ENCODE measurements at places on chromosomes 7 and 10. TPM values are rescaled to one million over a fixed set of nuclear protein-coding genes. Genes with fewer than 3 reads are reported as not detected.

The KLF14 gene
- total RNA-seq = not detected

The NAPEPLD gene
- 9.7 TPM for total RNA-seq

- DNase-seq = no peak
These were observed 41.7 kb downstream of the AKR1E2 start for GRCh38 chr10:4867520-4868356.

DNA sequence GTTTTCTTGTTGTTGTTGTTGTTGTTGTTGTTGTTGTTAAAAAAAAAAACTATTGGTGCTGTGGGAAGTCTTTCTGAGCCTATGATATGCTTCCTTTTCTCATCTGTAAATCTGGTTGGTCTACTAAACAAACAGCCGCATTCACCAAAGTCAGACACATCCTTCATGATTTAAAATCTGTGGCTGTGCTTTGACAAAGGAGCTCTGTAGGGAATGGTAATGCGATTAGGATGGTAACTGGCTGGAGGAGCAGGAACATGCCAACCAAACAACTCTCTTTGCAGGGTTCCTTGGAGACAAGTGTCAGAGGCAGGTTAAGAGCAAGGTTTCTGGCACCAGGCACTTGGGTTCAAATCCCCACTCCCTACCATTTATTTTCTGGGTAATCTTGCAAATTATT lies 14.9 kb upstream of the SP4 start:
- no peak for DNase-seq

The STEAP1B gene
- total RNA-seq = not detected

DNA sequence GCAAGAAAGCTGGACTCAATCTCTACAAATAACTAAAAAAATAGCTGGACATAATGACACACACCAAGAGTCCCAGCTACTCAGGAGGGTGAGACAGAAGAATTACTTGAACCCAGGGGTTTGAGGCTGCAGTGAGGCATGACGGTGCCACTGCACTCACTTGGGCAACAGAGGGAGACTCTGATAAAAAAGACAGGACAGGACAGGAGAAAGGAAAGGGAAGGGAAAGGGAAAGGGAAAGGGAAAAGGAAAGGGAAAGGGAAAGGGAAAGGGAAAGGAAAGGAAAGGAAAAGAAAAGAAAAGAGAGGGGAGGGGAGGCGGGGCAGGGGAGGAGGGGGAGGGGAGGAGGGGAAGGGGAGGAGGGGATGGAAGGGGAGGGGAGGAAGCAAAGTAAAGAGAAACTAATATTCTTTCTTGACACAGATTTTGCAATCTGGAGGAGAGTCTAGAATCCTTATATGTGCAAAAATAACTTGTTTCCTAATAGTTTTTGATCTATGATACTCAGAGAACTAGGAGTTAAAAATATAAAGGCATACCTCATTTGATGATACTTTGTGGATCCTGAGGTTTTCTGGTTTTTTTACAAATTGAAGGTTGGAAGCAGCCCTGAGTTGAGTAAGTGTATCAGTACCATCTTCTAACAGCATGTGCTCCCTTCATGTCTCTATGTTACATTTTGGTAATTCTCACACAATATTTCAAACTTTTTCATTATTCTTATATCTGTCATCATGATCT lies 8.0 kb downstream of the SAR1A start:
- DNase-seq = no peak

The ATOH7 gene
- not detected for total RNA-seq

The LRRC4 gene
- not detected for total RNA-seq

- DNase-seq = no peak
These were observed 20.8 kb upstream of the VOPP1 start for GRCh38 chr7:55593172-55593514.

The DNAJC12 gene
- 37.3 TPM for total RNA-seq

- DNase-seq = no peak
These were observed 213.4 kb downstream of the USP6NL start for GRCh38 chr10:11397980-11398580.

DNA sequence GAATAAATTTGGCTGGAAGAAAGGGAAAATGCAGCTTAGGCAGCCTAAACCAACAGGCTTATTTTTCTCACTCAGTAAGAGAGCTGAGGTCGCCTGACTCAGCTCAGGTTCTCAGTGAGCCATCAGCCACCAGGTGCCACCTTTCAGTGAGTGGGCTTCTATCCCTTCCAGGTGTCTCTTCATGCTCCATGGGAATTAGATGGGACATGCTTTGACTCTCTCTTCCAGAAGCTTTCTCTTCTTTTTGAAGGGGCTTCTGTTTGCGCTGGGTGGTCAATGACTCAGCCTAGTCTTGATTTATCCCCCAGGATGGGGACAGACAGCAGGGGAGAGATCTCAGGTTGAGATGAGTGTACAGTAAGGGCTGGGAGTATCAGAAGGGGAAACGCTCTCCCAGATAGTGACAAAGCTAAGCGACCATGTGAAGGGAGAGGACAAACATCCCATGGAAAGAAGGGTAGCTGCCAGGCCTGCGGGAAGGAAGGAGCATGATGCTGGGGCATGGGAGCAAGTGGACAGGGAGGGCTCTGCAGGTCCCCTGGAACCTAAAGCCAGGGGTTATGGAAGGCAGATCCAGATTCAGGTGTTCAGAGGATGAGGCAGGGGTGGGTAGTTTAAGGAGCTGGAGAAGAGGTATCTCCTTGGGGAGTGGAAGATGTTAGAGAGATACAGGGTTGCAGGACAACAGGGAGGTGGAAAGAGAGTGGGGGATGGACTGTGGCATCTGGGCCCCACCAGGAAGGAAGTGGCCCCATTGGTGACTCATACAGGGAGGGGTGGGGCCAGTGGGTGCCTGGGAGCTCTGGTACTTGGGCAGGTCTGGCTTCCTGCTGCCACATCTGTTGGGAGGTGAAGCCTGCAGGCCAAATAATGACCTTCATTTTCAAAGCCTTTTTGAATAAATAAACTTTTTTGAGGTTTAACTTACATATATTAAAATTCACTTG lies 32.5 kb downstream of the OGDH start:
- peak; percentile 81 for DNase-seq

The EIF5AL1 gene
- total RNA-seq = 0.16 TPM

GRCh38 chr10:79995979-79996634 lies 47.2 kb upstream of the SFTPD start:
- DNase-seq = no peak

DNA sequence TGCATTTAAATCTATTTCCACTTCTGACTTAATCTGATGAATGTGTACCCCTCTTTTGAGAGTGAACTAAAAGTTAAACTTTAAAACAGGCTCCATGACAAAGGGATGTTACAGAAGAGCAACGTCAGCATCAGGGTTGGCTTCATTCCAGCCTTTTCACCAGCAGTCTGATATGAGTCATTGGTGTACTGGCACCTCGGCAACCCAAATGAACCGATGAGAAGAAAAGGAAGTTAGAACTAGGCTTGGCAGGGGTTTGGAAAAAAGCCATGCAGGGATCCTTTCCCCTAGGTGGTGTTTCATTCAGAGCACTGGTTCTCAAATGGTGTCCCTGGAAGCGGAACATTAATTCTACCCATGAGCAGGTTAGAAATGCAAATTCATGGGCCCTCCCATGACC lies 53.6 kb downstream of the SEC61G start:
- DNase-seq = no peak

DNA sequence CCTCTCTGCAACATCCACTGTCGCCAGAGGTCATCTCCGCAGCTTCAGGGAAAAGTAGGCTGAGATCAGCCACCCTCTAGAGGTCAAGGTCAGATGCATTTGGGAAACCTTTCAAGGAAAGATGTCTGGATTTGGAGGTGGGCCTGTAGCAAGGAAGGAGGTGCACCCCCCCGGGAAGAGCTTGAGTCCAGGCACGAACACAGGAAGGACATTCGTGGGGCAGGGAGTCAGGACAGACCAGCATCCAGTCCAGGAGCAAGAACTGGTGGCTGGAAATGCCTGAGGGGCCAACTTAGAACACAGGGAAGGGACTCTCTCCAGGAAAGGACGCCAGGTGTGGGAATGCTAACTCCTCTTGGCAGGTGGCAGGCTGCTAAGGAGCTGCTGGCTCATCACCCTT lies 614.1 kb upstream of the MGMT start:
- DNase-seq = no peak

The NXPH1 gene
- total RNA-seq = not detected

DNA sequence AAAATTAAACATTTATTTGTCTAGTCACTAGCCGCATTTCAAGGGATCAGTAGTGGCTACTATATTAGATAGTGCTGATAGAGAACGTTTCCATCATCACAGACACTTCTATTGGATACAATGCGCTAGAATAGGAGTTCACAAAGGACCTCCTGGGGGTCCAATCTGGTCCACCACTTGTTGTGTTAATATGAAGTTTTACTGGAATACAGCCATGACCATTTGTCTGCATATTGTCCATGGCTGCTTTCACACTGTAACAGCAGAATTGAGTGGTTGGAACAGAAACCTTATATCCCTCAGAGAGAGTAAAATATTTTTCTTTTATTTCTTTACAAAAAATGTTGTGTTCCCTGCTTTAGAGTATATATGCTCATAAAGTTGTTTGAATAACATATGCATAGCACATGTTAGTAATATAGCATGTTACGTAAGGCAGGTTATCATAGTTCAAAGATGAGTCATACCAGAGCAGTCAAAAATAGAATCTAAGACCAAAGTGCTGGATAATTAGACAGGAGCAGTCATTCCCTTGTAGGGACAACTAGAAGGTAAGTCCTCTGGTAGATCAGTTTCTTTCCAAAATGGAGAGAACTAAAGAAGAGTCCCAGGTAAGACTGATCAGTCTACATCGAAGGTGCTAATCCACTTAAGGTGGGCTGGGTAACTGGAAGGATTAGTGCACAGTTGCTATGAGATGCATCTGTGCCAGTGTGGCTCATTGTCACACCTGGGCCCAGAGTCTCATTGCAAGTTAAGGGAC lies 14.9 kb downstream of the BZW2 start:
- DNase-seq = no peak

The CACNA2D1 gene
- not detected for total RNA-seq

The SLC18A3 gene
- total RNA-seq = not detected

GRCh38 chr7:27491534-27491933 lies 171.1 kb downstream of the HIBADH start:
- DNase-seq = no peak

The ZEB1 gene
- total RNA-seq = 44.4 TPM

- DNase-seq = no peak
These were observed 230.4 kb downstream of the ADK start for GRCh38 chr10:74381291-74381853.

GRCh38 chr10:101867931-101868330 lies 24.3 kb upstream of the KCNIP2 start:
- no peak for DNase-seq

GRCh38 chr7:148662646-148663045 lies 36.1 kb upstream of the CUL1 start:
- DNase-seq = no peak

GRCh38 chr10:64283621-64284020 lies 762.4 kb downstream of the REEP3 start:
- no peak for DNase-seq

The DLX6 gene
- total RNA-seq = not detected

DNA sequence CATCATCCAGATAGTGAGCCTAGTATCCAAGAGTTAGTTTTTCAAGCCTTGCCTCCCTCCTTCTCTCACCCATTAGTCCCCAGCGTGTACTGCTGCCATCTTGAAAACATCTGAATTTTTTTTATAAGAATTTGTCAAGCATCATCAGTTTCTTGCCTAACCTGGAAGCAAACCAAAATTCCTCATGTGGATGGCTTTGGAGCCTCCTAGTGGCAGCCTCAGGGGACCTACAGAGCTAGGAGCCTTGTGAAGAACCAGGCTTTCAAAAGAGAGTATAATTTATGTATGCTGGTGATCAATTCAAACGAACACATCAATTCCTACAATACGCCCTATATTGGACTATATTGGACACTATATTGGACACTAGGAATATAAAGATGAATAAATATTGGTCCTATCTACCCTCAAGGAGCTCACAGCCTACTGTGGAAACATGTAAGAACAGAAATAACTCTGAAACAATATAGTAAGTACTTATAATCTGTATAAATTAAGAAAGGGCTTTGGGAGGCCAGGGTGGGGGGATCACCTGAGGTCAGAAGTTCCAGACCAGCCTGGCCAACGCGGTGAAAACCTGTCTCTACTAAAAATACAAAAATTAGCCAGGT lies 63.4 kb downstream of the HPSE2 start:
- no peak for DNase-seq

The FZD1 gene
- 2.3 TPM for total RNA-seq

DNA sequence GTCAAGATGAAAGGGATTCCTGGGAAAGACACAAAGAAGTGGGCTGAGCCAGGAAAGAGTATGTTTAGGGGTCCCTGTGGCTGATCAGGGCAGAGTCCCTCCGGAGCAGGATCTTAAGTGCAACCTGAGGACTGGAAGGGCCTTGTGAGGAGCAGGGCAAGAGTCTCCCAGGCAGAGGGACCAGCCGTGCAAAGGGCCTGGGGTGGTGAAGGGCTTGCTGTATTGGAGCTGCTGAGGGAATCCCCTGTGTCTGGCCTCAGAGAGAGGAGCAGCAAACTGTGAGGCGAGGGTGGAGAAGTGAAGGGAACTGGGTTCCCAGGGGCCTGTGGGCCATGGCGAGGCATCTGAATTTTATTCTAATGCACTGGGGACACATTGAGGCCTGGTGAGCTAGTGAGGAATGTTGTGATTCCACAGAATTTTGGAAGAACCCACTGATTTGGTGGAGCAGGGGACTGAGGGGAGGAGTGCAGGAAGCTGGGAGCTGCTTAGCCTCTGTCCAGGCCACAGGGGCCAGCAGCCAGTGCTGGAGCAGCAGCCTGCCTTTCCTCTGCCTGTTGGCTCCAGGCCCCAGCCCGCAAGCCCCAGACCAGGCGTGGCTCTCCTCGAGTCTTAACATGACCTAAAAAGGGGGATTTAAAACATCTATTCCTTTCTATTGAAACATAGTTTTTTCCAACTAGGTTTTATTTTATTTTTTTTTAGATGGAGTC lies 138.4 kb upstream of the IGFBP3 start:
- no peak for DNase-seq

- DNase-seq = no peak
These were observed 8.9 kb downstream of the CDK14 start for GRCh38 chr7:90605055-90605454.

The SHTN1 gene
- not detected for total RNA-seq

The RBM33 gene
- total RNA-seq = 76.1 TPM
